ENCODE measurements at places on chromosomes 6 and 20.

DNA sequence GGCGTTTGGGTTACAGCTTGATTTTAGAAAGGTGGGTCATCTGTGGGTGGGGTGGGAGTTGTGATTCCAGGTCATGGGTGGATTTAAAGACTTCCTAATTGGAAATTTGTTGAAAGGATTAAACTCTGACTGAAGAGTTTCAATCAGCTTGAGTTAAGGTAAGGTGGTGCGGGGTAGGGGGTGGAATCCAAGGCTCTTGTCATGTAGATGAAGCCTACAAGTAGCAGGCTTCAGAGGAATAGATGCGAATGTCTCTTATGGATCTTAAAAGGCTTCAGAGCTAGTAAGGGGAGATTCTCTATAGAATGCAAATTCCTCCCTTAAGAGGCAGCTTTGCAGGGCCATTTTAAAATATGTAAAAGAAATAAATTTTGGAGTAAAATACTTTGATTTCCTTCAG is 645.3 kb downstream of the FRK start:
- DNase-seq: no peak

DNA sequence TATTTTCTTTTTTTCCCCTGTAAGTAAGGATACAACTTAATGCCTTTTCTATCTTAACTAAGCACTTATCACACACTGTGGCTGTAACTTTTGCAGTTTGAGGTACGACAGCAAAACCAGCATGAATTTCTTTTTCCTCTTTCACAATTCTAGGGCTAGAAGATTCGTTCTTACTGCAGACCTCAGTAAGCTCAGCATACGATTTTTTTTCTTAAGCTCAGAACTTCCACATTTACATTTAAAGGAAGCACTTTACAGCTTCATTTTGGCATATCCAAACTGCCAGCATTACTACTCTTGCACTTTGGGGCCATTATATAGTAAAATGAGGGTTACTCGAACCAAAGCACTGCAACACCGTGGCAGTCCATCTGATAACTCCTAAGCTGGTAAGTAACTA is 889 bp upstream of the CHMP4B start:
- no peak for DNase-seq

- no peak for DNase-seq
Measured at GRCh38 chr20:59385038-59385437, 84.6 kb downstream of the EDN3 start.

DNA sequence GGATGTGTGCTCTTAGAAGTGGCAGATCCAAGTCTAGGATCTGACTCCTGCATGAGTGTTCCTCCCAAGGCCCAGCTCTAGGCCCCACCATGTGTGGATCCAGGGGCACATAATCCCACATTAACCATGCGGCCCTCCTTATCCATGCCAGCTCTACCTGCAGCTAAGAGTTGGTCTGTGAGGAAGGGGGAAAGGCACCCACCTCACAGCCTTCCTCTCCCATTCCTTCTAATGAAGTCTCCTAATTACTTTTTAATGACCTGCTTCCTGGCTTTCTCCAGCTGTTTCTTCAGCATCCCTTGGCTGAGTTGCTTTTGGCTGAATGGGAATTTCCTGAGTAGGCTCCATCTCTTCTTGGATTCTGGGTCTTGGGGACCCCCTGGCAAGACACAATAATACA is 52.2 kb downstream of the NPEPL1 start:
- no peak for DNase-seq

DNA sequence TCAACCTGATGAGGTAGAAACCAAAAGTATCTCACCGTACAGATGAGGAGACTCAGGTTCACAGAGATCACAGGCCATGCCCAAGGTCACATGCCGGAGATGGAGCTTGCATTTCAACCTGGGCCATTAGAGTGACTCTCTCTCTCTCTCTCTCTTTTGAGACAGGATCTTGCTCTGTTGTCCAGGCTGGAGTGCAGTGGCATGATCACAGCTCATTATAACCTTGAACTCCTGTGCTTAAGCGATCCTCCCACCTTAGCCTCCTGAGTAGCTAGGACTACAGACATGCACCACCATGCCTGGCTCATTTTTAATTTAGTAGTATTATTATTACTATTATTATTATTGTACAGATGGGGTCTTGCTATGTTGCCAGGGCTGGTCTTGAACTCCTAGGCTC is 2.8 kb upstream of the CSNK2A1 start:
- no peak for DNase-seq
